GM12892 (cell line): ENCODE measurements at places on chromosomes 11 and 22.

DNA sequence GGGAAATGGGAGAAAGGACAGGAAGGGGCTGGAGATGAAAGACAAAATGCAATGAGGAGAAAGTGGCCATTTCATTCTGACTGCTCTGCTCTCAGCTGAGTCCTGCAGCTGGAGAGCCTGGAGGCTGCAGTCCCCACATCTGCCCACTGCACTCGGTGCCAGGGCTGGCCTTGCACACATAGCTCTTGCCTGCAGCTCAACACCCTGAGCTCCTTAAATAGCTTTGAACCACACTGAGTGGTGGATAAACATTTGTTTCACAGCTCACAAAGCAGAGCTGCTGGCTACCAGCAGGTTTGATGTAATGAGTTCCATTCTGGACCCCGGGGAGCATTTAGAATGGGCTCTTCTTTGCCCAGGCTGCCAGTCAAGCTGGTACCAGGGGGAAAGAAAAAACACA, 426.1 kb upstream of the CADM1 start:
- DNase-seq: no peak

DNA sequence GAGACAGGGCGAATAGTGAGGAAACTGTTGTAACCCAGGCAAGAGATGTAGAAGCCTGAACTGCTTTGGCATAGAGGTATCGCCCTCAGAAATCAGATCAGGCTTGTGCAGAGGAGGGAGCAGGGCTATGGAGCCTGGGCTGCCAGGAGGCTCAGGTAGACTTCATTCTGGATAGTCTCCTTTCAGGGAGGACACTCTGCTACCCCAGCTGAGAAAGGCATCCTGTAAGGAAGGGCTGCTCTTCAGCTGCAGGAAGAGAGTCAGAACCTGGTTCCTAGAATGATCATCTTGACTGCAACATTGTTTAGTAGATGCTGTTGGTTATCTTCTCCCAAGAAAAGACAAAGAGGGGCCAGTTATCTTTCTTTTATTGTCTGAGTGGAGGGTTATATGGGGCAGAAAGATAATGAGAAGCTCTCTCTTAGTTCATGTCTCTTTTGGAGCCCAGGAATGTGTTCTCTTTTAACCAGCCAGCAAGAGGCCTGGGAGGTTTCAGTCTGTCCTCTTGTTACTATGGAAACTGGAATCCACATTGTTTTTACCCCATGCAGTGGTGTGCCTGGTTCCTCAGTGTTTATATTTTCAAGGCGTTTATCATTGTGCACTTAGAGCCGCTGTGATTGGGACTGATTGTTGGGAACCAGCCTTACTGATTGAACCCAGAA, 95.7 kb downstream of the STIM1 start:
- no peak for DNase-seq

DNA sequence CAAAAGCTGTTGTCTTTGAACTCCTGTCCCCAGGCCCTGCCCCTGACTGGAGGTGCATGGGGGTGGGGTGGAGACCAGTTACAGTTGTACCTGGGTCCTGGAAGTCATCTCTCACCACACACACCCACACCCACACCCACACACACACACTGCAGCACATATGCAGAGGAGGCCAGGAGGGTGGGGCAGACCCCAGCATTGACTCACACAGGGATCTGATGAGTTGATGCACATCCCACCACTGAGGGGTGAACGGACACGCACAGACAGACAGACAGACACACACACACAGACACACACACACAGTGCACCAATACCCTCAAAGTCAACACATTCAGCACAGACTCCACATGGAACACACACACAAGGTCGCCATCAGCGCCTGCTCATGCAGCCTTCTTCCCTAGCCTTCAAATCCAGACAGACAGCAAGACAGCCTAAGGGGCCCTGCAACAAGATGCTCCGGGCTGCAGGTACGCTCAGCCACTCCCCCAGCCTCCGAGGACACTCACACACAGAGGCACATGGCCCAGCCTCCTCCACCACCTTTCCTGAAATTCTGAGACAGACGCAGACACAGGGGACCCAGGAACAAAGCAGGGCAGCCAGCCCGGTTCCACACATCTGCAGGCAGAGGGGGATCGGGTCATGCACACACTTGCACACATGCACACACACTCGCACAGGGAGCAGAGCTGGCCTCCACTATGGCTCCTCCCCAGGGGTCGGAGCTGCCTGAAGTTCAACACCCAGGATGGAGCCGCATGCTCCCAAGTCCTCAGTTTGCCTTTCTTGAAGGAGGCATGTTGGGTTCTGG, 26.5 kb downstream of the SYT7 start:
- DNase-seq: no peak

GRCh38 chr22:38872831-38873248, 824 bp upstream of the CBX6 start:
- no peak for DNase-seq

GRCh38 chr11:123429336-123429735, 733 bp upstream of the GRAMD1B start:
- no peak for DNase-seq

GRCh38 chr11:92198268-92198667, 26.4 kb upstream of the FAT3 start:
- no peak for DNase-seq

GRCh38 chr11:89275966-89276365, 98.3 kb downstream of the TYR start:
- DNase-seq: no peak

DNA sequence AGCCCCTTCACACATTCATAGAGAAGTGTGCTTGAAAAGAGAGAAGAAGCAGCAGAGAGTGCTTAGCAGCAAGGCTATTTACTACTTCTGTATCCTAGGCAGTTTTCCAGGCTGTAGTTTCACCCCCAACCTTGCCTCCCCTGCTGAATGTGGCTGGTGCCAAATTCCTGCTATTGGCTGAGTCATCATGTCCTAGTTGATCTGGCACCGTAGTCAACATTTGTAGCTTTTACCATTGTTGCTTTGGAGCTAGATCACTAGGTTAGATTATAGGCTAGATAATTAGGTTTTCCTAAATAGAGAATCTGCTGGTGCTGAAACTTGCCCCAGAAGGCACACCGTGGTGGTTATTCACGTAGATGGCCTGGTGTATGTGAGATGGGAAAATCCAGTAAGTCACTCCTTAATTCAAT, 32.7 kb downstream of the ARHGAP42 start:
- DNase-seq: no peak

DNA sequence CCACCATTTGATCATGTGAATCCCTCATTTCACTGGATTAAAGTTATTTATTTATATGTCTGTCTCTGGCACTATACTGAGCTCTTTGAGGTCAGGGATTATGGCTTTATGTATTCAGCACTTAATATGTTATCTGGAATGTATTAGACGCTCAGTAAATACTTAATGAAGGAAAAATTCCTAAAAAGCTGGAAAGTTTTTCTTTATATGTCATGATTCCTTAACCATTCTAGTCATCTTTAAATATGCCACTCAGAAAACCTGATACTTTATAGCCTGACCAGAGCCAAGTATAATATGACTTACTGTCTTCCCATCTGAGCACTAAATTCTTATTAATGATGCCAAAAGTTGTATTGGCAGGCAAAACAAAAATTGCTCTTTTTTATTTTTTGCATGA, 27.1 kb downstream of the RNF169 start:
- no peak for DNase-seq

- DNase-seq: no peak
Observed at GRCh38 chr11:28715726-28716125, 607.5 kb downstream of the METTL15 start.

DNA sequence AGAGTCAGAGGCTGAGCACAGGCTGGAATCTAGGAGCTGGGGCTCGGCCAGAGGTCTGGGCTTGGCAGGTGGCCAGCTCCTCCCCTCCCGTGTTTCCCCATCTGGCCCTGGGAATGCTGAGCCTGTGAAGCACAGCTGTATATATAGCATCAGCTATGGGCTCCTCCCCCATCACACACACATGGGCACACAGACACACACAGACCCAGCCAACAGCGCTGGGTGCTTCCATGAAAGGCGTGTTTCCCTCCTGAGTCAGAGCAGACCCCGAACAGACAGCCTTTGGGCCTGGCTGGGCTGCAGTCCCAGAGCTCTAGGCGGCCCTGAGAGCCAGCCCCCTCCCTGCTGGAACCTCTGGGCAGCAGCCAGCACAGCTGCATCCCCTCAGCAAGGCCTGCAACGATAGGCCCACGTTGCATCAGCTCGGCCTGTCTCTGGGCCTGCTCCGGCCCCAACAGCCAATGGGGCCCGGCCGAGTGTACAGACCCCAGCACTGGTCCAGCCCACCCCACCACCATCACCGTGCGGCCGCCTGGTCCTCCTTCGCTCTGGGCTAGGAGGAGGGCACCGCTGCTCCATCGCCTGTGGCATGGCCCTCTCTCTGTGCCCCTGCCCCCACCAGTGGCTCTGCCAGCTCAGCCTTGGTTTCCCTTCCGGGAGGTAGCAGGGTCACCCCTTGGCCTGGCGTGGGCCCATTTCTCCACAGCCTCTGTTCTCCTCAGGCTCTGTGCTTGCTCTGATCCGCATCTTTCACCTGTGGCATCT, 7.6 kb upstream of the SERPINH1 start:
- no peak for DNase-seq

- no peak for DNase-seq
Observed at GRCh38 chr22:41043722-41044121, 48.7 kb upstream of the EP300 start.

DNA sequence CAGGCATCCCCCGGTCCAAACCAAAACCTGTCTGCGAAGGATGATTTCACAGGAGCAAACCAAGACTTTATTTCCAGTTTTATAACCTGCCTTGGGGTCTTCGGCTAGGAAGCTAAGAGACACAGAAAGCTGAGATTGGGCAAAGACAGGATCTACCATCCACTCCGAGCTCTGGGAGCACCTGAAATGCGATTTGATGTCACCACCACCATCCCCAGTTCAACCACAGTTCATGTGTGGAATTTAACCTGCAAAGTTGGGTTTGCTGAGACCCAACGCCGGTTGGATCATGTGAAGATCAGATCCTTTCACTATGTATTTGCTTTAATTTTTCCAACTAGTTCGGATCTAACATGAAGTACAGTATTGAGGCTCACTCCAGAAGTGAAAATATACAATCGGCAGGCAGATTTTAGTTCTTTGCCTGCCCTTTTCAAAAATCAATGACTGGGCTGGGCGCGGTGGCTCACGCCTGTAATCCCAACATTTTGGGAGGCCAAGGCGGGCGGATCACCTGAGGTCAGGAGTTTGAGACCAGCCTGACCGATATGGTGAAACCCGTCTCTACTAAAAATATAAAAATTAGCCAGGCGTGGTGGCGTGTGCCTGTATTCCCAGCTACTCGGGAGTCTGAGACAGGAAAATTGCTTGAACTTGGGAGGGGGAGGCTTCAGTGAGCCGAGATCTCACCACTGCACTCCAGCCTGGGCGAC, 1.4 kb upstream of the C11orf24 start:
- no peak for DNase-seq

GRCh38 chr22:32917577-32918354, 116.3 kb downstream of the TIMP3 start:
- DNase-seq: no peak

DNA sequence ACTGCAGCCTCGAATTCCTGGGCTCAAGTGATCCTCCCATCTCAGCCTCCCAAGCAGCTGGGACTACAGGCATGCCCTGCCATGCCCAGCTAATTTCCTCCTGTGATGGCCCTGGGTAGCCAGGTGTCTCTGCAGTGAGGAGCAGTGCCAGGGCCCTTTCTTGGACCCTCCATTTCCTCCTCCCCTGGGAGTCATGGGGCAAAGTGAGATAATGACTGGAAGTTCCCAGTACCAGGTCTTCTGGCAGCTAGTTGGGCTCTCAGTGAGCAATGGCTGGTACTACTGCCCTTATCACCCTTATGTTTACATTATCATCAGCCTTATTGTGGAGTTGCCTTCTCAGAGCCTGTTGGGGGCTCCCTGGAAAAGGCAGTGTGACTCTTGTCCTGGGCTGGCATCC, 17.6 kb downstream of the DAGLA start:
- no peak for DNase-seq

- DNase-seq: no peak
Observed at GRCh38 chr22:47324435-47324990, 562.1 kb downstream of the TBC1D22A start.

- DNase-seq: no peak
Observed at GRCh38 chr11:11569936-11570491, 51.8 kb downstream of the GALNT18 start.

GRCh38 chr11:34773826-34774225, 142.4 kb downstream of the APIP start:
- DNase-seq: no peak

DNA sequence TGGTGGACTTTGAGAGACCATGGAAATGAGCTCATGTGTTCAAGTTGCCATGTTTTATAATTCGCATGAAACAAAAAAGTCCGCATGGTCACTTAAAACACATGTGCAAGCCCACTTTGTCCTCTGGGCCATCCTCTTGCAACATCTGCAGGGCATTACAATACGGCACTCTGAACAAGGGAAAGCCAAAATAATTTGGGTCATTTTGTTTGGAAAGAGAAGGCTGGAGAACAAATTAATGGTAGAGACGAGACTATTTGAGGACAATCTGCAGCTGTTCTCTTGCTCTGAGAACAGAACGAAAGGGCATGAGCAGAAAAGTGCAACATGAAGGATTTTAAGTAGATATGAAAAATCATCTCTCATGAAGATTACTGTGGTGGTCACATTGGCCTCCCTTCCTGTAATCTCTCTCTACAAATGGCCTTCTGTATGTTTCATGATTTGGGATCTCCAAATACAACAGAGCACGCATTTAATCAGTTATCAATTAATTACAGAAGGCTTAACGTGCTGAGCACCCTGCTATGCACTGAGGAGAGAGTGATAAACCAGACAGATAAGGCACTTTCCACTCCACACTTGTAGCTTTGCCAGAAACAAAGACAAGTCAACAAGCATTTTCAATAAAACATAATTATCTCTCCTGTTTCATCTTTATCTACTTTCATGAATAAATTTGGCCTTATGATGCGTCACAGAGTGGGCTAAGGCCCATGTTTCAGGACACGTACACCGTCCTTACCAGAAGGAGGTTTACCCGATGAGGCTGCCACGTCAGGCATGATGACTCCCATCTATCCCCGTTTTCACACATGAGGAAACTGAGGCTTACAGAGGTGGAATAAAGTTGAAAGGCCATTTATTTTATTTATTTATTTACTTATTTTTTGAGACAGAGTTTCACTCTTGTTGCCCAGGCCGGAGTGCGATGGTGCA, 384.1 kb downstream of the LARGE1 start:
- no peak for DNase-seq

DNA sequence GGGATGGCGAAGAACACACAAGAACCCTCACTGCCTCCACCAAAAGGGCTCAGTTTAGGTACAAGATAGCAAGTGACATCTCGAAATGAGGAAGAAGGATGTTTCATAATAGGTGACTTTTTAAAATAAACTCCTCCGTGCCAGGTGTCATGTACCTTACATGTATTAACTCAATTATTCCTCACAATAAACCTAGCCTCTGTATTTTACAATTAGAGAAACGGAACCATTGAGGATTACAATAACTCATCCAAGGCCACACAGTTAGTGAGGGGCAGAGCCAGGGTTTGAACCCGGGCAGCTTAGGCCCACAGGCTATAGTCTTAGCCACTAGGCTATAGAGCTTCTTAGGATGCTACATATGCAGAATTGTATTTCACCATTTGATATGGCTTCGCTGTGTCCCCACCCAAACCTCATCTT, 965 bp upstream of the PAMR1 start:
- no peak for DNase-seq

GRCh38 chr22:46484861-46485595, 52.4 kb downstream of the CELSR1 start:
- no peak for DNase-seq

GRCh38 chr11:20197881-20198280, 37.6 kb upstream of the DBX1 start:
- no peak for DNase-seq
